ENCODE measurements at places on chromosomes 12 and 14. TPM values are rescaled to one million over a fixed set of nuclear protein-coding genes. Genes with fewer than 3 reads are reported as not detected.

Gene CISTR
- total RNA-seq: not detected

Gene GNG2
- total RNA-seq: 2.1 TPM

Gene BCL7A
- 11.6 TPM for total RNA-seq

Gene FSCB
- total RNA-seq: not detected

Gene EML1
- 50.1 TPM for total RNA-seq

Gene LYSET
- 40.1 TPM for total RNA-seq

Gene GPRC5D
- not detected for total RNA-seq

Gene GSC
- 0.29 TPM for total RNA-seq

Gene ALG10B
- total RNA-seq: 6.7 TPM

Gene SYT1
- total RNA-seq: 7.7 TPM

Gene LRP1-AS
- total RNA-seq: not detected

Gene ZNF140
- 11.3 TPM for total RNA-seq

Gene GNB3
- 1.9 TPM for total RNA-seq

Gene TEX22
- 0.20 TPM for total RNA-seq

Gene LRCOL1
- total RNA-seq: not detected

Gene UBC
- 1,210 TPM for total RNA-seq

Gene CABP1
- total RNA-seq: 0.60 TPM

Gene KSR2
- total RNA-seq: 0.84 TPM

Gene SNRPF
- 119 TPM for total RNA-seq

Gene CLEC2A
- total RNA-seq: not detected

Gene CLEC2D
- 0.75 TPM for total RNA-seq

Gene OTX2
- not detected for total RNA-seq

Gene FGD6
- 17.6 TPM for total RNA-seq

Gene AKAP6
- total RNA-seq: 0.41 TPM

Gene SYNDIG1L
- total RNA-seq: not detected

Gene SCYL2
- 25.5 TPM for total RNA-seq

Gene NR1H4
- total RNA-seq: not detected

Gene CRIP1
- total RNA-seq: 1,790 TPM

Gene CACNA2D4
- not detected for total RNA-seq

Gene TMEM52B
- total RNA-seq: 0.14 TPM

Gene MYF5
- not detected for total RNA-seq

Gene TCL1B
- not detected for total RNA-seq

Gene PARP11
- total RNA-seq: 2.6 TPM

Gene BCL2L2
- total RNA-seq: 19.7 TPM

Gene SLC22A17
- 7.9 TPM for total RNA-seq

Gene NGB
- not detected for total RNA-seq

Gene FRS2
- 14.4 TPM for total RNA-seq

Gene CEBPE
- not detected for total RNA-seq

Gene HIP1R
- 12.2 TPM for total RNA-seq

Gene DIO2
- 15.2 TPM for total RNA-seq

Gene GUCY2C
- total RNA-seq: 0.06 TPM

Gene TNFRSF1A
- total RNA-seq: 331 TPM

Gene TESPA1
- not detected for total RNA-seq

Gene LPAR5
- 0.65 TPM for total RNA-seq

Gene LRP1
- 25.7 TPM for total RNA-seq

Gene IFT81
- total RNA-seq: 16.0 TPM

Gene ARHGAP9
- 0.43 TPM for total RNA-seq

Gene DBX2
- total RNA-seq: not detected

Gene STYK1
- total RNA-seq: 0.28 TPM

Gene MGP
- total RNA-seq: not detected

Gene GRIP1
- total RNA-seq: 3.3 TPM

Gene KRT75
- total RNA-seq: 0.26 TPM

Gene GYS2
- total RNA-seq: not detected

Gene ATL1
- 5.0 TPM for total RNA-seq

Gene BDKRB2
- total RNA-seq: 5.9 TPM

Gene CAPS2
- total RNA-seq: 1.4 TPM

Gene NTN4
- 59.8 TPM for total RNA-seq

Gene PTMS
- total RNA-seq: 682 TPM

Gene TBX5
- total RNA-seq: not detected
